ENCODE measurements at places on chromosomes 7 and 10.

GRCh38 chr7:105496521-105496920 lies 25.6 kb downstream of the PUS7 start:
- DNase-seq, result no peak

DNA sequence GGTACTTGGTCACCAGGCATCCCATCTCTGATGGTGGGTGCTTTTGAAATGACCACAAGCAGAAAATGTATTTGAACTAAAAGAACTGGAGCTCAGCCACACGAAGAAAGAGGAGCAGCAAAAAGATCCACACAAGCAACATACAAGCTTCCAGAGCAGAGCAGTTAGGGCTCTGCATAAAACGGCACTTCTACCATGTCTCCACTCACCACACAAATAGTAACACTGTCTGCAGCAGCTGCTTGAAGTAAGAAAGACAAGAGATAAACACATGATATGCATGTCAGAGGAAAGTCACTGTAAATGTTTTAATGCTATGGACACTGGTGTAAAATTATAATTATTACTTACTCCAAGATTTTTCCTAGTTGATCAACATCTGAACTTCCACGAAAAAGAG lies 32.5 kb upstream of the FAM133B start:
- no peak for DNase-seq

- peak; percentile 4 for DNase-seq
Observed at GRCh38 chr7:35695473-35695850, 527 bp upstream of the HERPUD2 start.

DNA sequence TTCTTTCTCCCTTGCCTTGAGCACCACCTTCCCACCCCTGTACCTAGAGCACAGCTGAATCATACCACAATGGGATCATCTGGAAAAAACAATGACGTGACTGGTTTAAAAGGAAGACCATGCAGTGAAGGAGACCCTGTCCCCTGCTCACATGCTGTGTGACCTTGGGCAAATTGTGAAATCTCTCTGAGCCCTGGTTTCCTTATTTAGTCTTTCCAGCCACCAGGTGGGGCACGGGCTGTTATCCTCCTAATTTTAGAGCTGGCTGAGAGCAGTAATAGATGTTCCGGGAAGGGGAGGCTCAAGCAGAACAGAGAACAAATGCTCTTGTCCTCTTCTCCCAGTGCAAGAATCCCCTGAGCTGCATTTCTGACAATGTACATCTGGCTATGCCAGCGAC lies 198.3 kb downstream of the RPS24 start:
- no peak for DNase-seq

DNA sequence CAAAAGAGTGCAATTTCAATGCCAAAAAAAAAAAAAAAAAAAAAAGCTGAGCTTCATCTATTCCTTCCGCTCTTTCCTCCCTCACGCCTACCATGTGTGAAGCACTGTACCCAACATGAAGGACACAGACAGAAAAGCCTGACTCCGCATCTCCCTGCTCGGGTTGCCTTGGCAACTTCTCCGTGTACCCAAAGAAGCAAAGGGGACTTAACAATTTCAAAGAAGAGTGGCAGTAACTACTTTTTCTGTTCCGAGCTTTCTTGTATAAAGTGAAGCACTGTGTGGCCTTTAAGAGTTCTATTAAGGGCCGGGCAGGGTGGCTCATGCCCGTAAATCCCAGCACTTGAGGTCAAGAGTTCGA lies 177.7 kb downstream of the PRKCQ start:
- no peak for DNase-seq

- DNase-seq, result no peak
Observed at GRCh38 chr7:132044247-132044646, 487.8 kb upstream of the PODXL start.

DNA sequence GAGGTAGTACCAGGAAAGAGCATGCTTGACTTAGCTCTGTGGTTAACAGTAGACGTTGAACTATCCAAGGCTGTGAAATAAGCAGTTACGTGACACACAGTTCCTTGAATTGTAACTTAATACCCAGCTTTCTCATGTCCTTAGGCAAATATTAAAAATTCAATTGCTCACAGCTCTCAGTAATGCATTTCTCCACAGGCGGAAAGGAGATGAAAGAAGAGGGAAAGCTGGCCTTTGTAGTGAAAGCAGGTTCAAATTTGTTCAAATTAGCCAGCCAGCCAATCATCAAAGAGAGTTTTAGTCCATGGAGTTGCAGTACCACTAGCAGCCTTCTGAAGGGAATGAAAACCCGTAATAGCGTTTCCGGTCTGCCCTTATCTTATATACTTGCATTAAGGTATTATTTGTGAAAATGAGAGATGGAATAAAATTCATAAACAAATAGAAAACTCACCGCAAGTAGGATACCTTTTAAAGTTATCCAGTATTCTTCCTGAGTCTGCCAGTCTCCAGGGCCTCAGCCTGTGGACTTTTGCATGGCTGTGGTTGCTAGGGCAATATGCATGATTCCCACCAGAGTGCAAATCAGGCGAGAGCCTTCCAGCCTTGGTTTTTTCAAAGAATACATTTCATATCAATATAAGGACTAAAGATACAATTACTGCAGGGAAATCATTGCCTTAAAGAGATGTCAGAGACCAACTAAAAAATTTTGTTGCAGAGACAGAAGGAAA lies 795.5 kb downstream of the TNS3 start:
- no peak for DNase-seq

DNA sequence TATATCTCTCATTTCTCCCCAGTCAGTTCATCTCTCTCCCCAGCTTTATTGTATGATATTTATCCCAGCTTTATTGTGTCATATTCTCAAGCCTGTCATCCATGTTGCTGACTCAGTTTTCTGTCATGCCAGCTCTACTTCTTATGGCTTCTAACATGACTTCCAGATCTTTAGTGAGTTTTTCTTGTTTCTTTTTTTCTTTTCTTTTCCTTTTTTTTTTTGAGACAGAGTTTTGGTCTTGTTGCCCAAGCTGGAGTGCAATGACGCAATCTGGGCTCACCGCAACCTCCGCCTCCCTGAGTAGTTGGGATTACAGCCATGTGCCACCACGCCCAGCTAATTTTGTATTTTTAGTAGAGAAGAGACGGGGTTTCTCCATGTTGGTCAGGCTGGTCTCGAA lies 28.7 kb upstream of the CALU start:
- DNase-seq, result peak; percentile 18

DNA sequence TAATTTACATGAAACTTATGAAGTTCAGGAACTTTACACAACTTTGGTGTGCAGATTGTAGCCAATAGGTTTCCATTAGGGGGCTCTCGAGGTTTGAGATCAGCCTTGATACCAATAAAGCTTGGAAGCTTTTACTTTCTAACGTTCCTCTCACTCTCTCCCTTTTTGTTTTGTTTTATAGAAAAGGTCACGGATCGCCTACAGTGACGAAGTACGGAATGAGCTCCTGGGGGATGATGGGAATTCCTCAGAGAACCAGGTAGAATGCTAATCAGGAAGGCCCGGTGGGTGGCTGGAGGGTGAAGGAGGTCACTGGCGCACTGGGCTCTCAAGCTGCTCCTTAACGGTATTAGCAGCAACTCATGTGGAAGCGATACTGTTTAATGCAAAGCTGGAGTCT lies 79.9 kb downstream of the VTI1A start:
- no peak for DNase-seq

- DNase-seq, result no peak
Observed at GRCh38 chr10:33093362-33093761, 135.3 kb upstream of the ITGB1 start.

DNA sequence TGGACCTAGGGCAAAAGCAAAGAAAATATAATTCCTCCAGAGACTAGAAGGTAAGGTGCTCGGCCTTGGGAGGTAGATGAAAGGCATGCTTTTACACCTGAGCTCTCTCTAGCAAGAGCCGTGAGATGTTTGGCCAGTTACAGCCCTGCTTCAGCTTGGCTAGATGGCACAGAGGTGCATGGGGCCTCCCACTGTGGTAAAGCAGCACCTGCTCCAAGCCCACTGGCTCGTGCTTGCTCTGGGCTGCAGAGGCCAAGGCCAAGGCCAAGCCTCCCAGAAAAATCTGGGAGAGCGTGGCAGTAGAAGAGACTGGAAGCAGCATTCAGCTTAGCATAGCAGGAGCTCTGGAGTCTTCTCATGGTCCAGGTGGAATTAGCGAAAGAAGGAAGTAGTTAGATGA lies 31.0 kb upstream of the OPALIN start:
- no peak for DNase-seq

DNA sequence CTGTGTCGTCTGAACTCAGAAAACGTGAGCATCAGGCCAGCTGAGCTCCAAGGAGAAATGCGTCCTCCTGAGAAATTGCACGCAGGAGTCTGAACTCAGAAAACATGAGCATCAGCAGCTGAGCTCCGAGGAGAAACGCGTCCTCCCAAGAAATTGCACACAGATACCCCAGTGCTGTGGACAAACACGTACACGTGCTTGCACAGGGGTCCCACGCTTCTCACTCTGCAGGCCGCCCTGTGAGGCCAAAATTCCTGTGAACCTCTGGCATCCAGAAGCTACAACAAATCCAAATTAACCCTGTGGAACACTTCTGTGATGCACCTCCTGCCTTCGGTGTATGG lies 133.8 kb downstream of the WDR37 start:
- DNase-seq, result no peak

- peak; percentile 94 for DNase-seq
Observed at GRCh38 chr7:63900394-63901203, 98.0 kb upstream of the ZNF722 start.

GRCh38 chr7:106552645-106553445 lies 108.1 kb downstream of the CCDC71L start:
- peak; percentile 23 for DNase-seq

GRCh38 chr7:15313361-15313760 lies 248.5 kb downstream of the AGMO start:
- DNase-seq, result no peak

- no peak for DNase-seq
Observed at GRCh38 chr10:48604039-48604990, 558 bp downstream of the ARHGAP22 start.

- no peak for DNase-seq
Observed at GRCh38 chr7:23298141-23298881, 828 bp upstream of the MALSU1 start.

Measured in CD4-positive, alpha-beta T cell treated with Interferon gamma for 1 hour (primary cell).